RKO (cell line): ENCODE measurements at places on chromosomes 16 and 17.

DNA sequence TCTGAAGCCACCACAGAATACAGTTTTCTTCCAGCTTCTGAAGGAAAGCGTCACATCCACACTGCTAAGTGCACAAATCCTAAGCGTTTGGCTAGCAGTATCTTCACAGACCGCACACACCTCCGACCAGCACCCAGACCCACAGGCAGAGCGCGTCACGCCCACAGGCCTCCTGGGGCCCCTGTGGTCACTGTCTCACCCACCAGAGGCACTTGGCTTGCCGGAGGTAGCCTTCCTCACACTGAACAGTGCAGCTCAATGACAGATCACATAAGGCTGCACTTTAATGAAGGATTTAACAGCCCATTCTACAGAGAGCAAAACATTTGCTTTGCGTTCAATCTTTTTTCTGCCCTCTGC, 21.2 kb downstream of the SPHK1 start:
- DNase-seq, result no peak

- DNase-seq, result no peak
Observed at GRCh38 chr17:77693776-77694175, 264.7 kb upstream of the TNRC6C start.

DNA sequence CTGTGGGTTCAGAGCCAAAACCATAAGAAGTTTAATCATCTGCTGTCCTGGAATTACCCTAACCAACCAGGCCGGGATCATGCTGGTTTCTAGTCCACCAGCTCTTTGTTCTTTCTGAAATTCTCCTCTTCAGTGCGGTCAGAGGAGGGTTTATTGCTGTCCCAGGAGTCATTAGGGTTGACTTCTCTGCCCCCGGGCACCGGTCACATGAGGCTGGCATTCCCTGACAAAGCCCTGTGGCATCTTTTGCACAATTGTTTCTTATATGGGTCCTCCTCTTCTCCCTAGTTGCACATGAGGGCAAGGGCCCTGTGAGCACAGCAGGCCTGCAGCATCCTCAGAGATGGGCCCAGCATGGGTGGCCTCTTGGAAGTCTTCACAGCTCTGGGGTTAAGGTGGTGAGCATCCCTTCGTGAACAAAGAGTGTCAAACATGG, 243.9 kb downstream of the IRF8 start:
- DNase-seq, result no peak

DNA sequence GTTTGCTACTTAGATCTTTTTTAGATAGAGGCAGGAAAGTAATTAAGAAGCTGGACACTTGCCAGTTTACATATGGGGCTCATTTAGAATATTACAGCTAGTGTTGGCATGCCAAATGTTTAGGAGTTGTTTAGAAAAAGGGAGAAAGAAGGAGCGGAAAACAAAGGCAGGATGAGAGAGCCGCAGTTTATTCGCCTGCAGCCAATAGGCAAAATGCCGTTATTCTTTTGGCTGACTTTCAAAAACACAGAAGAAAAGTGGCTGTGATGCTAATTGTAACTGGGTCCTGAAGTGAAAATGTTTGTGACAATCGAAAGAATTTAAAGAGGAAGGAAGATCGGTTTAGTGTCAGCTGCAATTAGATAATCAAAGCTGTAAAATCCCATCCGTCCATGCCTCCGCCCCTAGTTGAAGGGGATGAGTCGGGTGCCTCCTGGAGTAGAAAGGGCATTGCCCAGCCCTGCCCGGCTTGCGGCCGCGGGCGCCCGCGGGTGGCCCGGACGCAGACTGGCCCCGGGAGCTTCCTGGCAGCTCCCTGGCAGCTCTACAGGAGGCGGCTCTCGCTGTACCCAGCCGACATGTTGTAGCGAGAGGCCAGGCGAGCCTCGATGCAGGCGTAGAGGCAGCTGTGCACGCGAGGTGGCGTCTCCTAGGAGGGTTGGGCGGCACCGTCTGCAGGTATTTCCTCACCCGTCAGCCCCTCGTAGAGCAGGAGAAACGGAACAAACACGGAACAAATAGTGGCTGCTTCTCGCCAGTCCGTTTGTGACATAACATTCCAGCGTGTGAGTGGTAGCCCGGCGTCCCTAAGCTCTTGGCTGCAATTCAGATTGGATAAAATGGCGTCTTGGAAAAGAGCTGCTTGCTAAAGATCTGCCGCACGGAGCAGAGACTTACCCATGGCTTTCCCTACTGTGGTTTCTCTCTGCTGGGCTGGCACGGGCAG, 82.2 kb downstream of the TNRC6C start:
- no peak for DNase-seq

DNA sequence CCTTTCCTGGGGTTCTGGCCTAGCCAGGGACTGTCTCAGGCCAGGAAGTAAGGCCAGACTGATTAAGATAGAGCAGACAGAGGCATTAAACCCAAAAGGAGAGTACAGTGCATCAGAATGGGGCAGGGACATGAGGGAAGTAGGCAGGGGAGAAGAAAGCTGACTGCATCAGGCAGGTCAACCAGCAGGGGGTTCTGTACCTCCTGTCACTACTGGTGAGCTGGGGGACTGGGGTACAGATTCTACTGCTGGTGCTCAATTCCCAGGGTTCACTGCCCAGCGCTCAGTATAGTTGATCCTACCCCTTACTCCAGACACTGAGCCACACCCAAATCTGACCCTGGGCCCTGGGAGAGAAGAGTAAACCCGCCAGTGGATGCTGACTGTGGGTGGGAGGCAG, 12.9 kb upstream of the MTMR4 start:
- no peak for DNase-seq

DNA sequence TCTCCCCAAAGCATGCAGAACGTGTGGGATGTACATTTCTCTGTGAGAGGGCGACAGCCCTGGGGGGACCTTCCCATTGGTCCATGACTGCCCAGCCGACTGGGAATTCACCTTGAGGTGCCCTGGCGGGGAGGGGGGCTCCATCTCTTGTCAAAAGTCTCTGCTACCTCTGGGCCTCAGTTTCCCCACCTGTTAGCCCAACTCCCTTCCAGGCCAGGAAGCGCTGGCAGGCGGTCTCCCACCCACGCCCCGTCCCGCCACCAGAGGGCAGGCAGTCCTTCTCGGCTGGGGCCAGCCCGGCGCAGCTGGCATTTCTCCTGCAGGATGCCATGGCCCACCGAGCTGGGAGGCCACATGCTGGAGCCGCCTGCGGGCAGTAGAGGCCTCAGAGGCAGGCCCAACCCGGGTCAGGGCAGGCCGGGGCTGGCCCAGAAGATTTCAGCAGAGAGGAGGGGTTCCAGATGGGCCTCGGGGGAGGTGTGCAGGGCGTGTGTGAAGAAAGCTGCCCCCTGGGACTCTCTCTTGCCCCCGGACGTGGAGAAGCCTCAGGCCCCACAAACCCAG, 16.6 kb downstream of the CD7 start:
- DNase-seq, result peak; percentile 47

GRCh38 chr17:77442976-77443747, 302.4 kb downstream of the SEC14L1 start:
- no peak for DNase-seq
